ENCODE measurements at places on chromosomes 2 and 18.
A peak's percentile ranks its signal among the peaks of the same experiment; 100 is the strongest.

DNA sequence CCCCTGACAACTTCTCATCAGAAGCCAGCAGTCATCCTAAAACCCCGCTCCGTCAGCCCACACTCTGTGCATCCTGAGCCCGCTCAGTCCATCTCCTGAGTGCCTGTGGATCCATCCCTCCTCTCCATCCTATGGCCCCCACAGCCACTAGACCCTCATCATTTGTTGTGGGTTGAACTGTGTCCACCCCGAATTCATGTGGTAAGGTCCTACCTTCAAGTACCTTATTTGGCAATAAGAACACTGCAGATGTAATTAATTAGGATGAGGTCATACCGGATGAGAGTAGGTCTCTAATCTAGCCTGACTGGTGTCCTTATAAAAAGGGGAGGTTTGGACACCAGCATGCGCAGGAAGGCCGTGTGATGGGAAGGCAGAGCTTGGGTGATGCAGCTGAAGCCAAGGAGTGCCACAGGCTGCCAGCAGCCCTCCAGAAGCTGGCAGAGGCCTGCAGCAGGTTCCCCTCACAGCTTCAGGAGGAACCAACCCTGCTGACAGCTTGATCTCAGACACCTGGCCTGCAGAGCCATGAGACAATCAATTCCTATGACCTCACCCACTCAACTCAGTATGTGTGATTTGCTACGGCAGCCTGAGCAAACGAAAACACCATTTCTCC is 192.4 kb downstream of the ZBTB7C start:
- no peak for DNase-seq

- DNase-seq, result no peak
Measured at GRCh38 chr2:148303161-148303560, 282.3 kb downstream of the MBD5 start.

DNA sequence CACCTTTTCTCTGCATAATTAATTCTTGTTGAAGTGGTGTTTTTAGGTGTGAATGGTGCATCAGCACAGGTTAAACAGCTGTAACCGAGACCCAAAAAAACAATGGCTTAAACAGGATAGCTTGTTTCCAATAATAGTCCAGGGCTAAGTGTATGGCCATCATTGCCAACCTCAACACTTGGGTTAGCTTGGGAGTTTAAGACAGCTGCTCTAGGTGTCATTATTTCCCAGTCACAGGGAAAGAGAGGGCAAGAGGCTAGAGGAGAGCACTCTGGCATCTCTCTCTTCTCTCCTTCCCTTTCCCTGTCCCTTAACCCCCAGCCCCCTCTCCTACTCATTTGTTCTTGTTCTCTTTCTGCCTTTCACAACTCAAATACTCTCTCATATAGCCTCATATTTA is 21.1 kb downstream of the BIRC6 start:
- no peak for DNase-seq

DNA sequence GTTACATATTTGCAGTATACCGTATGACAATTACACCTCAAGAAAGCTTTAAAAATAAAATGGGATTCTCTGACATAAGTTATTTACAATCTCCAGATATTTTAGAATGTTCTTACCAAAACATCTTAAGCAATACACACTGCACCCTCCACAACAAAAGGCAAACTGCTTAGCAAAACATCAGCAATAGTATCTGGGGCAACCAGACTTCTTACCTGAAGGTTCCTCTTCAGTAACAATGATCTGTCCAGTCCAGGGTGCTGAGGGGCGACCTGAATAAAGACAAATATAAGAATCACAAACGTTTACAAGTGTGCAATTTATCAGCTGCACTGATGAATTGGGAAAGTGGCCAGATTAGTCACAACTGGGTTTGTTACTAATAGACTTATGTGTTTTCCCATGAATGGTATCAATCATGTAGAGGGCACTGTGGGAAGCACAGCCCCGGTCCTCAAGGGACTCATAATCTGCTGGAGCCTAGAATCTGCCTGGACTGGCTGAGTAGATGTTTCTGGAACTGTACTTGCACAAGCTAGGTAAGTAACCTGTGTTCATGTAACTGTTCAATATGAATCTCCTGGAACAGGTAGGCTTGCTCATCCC is 70.7 kb downstream of the MYOM1 start:
- DNase-seq, result peak; percentile 47

GRCh38 chr18:23779696-23780303 is 90.5 kb downstream of the LAMA3 start:
- peak; percentile 31 for DNase-seq

DNA sequence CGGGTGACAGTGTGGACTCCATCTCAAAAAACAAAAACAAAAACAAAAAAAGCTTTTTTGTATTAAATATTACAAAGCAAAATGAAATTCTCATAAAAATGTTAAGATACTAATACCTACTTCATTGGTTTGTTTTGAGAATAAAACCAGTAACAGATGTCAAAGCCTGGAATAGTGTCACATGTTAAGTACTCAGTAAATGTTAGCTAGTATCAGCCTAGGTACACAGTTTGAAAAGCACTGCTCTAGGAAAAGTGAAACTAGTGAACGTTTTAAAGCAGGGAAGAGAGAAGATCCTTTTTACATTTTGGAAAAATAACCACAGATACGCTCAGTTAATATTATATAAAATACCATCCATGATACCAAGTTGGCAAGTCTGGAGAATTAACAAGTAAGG is 37.1 kb upstream of the ADAM17 start:
- DNase-seq, result no peak

- no peak for DNase-seq
Measured at GRCh38 chr2:141906678-141907077, 224.1 kb downstream of the LRP1B start.

DNA sequence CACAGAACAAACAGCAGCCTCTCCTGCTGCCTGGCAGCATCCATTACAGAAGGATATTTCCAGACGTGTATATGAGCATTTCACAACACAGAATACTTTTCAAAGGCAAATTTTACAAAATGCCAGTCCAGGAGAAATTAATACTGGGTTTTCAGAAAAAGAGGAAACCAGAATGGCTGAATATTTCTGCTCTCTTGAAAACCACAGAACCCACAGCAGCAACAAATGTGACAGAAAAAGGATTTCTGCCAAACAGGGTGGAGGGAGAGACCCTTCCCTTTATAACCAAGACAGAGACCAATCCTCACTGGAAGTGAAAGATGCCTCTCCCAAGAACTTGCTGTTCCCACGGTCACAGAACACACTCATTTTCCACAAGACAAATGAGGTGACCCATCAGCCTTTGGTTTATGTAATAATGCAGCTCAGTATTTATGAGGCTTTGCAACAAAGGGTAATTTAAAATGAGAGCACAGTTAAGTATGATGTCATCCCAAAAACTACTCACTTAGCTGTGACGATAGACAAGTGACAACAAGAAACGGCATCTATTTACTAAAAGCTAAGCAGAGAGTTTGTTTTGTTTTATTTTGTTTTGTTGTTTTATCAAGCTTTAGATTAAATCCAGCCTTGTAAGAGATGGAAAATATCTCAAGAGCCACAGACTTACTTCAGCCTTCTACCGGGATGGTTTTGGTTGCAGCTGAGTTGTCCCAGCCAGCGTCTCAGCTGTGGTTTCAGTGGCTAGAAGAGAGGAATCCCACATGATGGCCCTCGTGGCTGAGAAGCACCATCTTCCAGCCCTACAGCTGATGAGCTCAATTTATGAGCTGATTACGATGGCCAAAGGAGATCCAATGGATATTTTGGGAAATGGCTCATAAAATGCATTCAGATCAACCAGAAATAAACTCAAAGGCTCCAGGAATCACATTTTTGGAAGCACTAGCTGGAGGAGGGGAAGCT is 249.3 kb upstream of the AGAP1 start:
- peak; percentile 70 for DNase-seq

GRCh38 chr18:55775972-55776371 is 188.0 kb upstream of the TCF4 start:
- DNase-seq, result no peak

DNA sequence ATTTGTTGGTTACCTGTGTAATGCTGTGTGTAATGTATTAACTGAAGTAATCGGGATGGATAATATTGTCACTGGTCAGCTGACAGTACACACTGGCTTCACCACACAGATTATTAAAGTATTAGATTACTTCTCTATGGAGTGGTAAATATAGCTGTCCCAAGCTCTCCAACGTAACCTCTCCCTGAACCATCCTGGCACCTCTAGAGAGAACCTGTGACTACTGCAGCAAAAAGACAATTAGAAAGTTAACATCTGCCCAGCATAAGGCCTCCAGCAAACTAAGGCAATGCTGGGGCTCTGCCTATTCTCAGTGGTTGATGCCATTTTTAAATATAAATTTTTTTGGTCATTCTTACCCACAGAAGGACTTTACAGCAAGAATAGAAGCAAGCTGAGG is 351.3 kb downstream of the GPD2 start:
- no peak for DNase-seq

DNA sequence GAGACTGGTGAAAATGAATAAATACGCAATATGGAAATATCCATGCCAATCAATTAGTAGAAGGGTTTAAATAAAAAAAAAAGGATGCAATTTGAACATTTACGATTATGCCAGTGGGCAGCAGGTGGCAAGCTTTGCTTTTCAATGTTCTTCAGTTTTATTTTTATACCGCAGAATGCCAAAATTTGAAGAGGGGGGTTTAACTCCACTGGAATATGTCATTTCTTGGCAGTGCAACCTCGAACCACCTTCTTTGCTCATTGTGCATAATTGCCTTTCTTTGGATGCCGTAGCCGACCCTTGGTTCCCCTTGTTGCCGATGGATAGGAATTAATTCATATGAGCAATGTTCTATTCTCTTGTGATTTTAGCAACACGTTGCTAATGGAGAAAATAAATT is 88.0 kb downstream of the LTBP1 start:
- DNase-seq, result peak; percentile 55

- peak; percentile 38 for DNase-seq
Measured at GRCh38 chr2:226256237-226256636, 543.4 kb downstream of the IRS1 start.

GRCh38 chr2:101811226-101812015 is 113.9 kb downstream of the MAP4K4 start:
- no peak for DNase-seq

GRCh38 chr2:196259507-196260481 is 88.4 kb upstream of the STK17B start:
- peak; percentile 73 for DNase-seq

DNA sequence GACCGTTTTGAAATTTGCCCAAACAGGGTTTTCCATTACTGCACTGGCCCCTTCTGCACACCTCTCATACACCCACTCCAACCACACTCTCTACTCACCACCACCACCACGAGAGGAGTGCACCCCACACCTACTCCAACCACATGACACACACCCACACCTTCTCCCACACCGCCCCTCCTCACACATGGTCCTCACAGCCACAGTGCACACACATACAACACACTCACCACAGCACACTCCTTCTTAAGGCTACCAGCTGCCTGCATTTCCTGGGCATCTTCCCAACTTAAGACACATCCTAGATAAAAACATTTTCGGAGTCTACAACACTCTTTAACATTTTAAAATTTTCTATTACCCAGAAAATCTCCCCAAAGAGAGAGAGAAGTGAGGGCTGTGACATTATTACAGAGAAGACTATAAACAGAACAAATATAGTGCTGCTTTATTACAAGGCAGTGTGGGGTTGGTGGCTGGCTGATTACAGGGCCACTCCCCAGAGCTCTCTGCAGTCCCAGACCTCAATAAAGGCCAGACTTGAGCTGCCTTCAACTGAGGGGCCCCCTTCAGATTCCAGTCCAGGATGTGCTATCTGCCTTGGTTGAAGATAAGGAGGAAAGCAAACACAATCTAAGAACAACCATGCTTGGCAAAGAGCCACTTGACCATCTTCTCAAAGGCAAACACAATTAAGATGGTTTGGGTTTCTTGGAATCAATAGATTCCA is 36.1 kb downstream of the NHEJ1 start:
- DNase-seq, result peak; percentile 17

DNA sequence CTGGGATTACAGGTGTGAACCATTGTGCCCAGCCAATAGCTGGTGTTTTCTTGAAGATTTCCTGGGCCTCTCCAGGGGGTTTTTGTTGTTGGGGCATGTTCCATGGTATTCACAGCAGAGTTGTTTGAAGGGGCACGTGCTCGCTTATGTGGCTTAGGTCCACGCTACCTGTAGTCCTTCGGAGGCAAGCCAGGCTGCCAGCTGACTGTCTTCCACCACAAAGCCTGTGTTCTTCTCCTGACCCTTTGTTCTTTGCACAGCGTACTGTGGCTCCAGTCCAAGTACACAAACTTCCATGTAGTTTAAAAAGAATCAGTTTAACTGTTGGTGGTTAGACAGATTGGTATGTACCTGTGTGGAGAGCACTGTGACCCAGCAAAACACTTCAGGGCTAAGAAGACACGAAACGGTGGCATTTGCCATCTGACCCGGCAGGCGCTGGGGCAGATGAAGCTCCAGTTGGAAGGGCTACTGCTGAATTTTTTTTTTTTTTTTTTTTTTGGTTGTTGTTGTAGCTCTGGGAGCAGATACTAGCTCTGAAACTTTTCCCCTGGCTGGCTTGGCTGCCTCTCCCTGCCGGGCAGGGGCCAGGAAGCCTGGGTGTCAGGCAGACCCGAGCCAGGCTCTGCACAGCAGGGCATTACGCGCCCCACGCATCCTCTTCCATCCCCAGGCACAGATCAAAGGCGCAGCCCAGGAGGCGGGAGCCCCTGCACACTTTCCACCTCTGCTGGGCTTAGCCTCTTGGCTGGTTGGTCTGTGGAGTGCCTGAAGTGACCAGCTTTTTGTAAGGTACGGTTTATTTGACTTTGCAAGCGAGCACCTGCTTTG is 5.7 kb downstream of the GREB1 start:
- no peak for DNase-seq

DNA sequence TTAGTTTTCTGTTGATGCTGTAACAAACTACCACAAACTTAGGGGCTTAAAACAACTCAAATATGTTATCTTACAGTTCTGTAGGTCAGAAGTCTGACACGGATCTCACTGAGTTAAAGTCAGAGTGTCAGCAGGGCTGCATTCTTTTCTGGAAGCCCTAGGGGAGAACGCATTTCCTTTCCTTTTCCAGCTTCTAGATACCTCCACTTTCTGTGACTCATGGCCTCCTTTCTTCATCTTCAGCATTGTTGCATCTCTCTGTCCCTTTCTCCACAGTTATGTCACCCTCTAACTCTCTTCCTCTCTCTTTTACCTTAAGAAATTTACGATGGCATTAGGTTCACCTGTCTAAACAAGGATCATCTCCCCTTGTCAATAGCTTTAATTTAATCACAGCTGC is 13.3 kb upstream of the PPP4R1 start:
- peak; percentile 73 for DNase-seq

GRCh38 chr2:52463457-52463856 is 1304.1 kb upstream of the CHAC2 start:
- no peak for DNase-seq

DNA sequence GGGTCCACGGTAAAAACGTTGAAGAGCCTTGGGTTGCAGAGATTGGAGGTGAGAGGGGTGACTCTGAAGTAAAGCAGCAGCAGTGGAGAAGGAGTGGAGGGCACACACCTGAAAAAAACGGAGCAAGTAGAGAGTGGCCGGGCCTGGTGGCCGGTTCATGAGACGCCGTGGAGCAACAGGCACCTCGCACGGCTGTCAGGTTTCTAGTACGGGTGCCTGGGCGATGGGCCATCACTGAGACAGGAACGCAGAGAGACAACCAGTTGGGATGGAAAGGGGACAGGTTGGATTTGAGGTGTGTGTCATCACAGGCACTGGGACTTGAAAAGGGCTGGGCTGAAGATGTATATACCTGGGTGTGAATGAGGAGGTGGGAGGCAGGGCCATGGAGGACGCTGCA is 104.2 kb downstream of the MTCL1 start:
- no peak for DNase-seq

Measured in fibroblast of upper back skin (primary cell).